ENCODE measurements at places on chromosomes 12 and 14.

DNA sequence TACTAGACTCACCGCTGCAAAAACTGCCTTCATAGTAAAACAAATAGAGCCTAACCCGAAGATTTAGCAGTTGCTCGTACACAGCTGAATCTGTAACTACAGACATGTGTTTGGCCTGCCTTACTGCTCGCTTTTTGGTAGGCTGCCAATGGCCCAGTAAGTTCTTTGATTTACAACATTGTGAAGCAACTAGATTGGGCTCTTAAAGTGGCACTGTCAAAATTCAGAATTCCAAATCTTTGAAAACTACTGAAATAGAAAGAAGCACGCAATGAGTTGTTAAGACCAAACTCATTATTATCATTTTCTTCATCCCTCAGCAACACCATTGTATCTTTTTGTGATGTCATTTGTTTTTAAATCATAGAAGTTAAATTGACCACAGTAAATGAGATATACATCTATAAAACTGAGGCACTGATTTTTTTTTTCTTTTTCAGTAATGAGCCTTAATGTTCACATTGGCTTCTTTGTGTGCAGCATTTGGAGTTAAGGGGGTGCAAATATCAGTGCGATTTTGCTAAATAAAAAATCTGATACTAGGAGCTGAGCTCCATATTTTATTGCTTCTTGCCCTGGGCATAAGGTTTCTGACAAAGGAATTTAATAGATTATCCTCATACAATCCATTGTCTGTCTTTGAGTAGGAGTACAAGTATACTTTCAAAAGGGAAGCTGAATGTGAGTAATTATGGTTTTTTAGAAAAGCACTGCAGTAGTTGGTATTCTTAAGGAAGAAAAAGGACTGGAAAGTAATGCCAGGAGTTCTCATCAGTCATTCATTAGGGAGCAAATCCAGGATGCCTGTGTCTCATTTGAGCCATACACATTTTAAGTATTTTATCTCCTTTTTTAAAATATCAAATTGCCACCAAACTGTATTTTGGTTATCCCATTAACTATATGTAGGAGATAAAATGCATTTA lies 138.5 kb downstream of the KICS2 start:
- DNase-seq, result peak; percentile 92

DNA sequence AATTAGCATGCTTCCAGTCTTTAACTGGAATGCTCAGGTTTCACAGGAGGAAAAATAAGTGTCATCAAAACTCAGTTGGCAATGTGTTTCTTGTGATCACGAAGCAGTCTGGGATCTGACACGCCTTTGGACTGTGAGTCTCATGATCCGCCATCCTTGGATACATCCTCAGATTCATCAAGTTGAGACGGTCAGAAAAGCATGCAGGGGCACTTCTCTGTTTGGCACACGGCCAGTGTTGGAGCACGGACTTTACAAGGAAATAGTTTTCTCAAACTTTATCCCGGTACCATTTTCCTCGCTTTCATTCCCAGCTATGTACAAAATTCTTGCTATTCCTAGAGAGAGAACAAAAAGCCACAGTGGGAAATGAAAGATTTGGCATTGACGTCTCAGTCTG lies 88.4 kb upstream of the PARP11 start:
- DNase-seq, result no peak

DNA sequence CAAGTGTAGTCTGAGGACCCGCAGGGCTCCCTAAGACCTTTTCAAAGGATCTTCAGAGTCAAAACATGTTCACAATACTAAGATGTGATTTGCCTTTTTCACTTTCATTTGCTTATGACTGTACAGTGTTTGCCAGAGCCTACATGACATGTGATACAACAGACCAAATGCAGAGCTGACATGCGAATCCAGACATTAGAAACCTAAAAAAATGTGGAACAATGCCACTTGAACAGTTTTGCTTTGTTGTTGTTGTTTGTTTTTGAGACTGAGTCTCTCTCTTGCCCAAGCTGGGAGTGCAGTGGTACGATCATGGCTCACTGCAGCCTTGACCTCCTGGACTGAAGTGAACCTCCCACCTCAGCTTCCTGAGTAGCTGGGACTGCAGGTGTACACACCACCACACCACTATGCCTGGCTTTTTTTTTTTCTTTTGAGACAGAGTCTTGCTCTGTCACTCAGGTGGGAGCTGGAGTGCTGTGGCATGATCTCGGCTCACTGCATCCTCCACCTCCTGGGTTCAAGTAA lies 5.3 kb upstream of the RAB35 start:
- DNase-seq, result no peak

DNA sequence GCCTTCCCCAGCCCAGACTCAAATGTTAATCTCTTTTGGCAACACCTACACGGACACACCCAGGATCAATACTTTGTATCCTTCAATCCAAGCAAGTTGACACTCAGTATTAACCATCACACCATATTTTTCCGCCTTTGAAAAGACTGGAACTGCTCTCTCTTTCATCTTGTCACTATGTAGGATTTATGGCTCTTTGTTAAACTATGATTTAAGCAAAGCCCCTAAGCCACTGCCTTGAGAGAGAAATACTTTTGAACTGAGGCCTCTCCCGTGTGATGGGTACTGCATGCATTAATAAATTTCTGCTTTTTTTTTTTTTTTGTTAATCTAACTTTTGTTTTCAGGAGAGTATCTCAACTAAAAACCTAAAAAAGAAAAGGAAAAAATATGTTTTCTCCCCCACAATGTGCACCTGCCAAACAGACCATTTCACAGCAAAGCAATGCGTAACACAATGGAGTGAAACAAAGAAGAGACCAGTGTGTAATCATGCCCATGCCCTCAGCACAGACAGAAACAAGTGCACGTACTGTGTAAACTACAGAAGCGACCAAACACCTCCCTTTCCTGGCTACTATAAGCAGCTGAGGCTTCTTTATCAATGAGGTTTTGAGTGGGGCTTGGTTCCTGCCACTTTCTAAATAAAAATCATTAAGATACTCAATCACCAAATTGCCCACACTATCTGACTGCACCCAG lies 28.3 kb upstream of the ETFBKMT start:
- no peak for DNase-seq

- peak; percentile 4 for DNase-seq
These were observed 126.3 kb downstream of the ERC1 start for GRCh38 chr12:1117371-1117770.

GRCh38 chr12:82973592-82973991 lies 286.9 kb downstream of the TMTC2 start:
- no peak for DNase-seq

- DNase-seq, result peak; percentile 38
These were observed 49.9 kb downstream of the TSPAN8 start for GRCh38 chr12:71107936-71108335.

DNA sequence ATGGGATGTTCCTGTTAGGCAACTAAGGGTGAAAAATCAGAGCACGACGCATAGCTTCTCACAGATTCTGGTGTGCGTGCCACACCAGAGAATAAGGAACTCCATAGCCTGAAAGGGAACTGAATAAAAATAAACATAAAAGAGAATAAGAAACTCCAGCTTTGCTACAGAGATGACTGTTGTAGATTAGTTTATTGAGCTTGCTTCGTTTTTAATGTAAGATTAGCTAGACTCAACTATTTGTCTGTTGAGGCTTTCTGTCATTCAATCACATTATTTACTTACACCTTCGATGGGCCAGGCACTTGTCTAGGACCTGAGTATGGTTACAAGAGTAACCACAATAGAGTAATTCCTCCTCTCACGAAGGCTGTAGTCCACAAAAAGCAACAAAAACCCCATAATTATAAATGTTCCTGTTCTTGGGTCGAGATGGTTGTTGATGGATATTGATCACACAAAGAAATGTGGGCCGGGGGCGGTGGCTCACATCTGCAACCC lies 807 bp upstream of the ZCCHC8 start:
- no peak for DNase-seq

- DNase-seq, result no peak
These were observed 21.2 kb downstream of the ZFP36L1 start for GRCh38 chr14:68771631-68772030.

- no peak for DNase-seq
These were observed 50.3 kb downstream of the AKAP6 start for GRCh38 chr14:32379447-32379846.

DNA sequence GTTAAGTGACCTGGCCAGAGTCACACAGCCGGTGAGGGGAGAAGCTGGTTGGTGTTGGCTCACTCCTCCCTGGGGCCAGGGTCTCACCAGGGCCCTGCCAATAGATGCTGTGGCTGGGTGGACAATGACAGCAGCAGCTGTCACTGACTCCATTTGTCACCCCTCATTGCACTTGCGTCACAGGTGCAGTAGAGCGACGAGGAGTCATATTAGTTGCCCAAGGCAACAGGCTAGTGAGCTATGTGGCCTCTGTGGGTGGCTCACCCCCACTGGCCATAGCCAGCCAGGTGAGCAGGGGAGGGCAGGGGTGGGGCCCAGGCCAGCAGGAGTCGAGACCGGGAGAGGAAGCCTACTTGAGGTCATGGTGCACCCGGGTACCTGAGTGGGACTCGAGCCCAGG lies 9.7 kb downstream of the SLC25A47 start:
- no peak for DNase-seq

DNA sequence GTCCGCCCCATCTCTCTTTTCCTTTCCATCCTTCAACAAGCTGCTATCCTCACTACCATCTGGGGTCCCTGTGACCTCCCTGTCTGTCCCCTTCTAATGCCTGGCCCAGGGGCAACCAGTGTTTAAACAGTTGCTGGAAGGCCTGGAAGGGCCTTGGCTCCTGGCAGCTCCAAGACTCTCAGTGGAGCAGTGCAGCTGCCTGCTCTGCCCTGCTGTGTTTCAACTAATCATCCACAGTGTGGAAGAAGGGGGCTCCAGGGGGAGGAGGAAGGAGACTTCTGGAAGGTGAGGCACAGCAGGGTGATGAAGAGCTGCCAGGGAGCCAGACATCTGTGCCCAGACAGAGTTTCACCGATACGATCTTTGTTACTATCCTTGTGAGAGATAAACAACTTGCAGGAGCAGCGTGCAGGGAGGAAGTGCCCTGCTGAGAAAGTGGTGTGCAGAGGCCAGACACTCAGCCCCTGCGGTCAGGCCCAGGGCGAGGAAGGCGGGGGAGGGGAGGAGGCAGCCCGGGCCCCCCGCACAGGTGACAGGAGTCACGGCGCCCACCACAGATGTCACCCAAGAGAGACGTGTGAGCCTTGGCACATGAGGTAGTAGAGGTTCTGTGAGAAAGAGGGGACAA lies 1061.8 kb downstream of the BCL11B start:
- DNase-seq, result no peak

DNA sequence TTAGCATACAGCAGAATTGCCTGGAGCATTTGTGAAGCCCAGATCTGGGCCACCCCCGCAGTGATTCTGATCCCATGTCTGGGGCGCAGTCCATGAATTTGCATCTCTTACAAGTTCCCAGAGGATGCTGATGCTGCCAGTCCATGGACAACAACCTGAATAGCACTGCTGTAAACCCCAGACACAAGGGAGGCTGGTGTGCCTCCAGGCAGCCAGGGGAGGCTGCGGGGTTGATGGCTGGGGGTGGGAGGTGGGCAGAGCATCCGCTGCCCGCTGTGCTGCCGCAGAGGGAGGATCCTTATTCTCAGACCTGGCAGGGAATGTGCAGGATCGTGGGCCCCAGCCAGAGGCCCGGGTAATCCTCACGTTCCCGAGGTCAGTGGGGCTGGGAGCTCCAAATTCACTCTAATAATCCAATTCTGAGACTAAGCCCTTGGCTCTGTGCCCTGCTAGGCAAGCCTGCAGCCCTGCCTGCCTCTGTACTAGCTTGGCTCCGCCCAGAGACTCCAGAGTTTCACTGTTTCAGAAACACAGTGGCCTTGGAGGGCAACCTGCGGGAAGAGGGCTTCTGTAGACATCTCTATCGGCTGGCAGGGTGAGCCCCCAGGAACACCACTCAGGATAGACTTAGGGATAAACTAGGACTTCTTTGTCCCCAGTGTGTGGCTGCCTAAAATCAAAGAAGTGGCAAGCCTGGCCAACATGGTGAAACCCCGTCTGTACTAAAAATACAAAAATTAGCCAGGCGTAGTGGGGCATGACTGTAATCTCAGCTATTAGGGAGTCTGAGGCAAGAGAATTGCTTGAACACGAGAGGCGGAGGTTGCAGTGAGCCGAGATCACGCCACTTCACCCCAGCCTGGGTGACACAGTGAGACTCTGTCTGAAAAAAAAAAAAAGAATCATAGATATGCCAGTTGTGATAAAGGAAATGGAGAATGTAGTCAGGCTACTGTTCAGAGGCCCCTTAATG lies 17.8 kb upstream of the MLEC start:
- peak; percentile 29 for DNase-seq

DNA sequence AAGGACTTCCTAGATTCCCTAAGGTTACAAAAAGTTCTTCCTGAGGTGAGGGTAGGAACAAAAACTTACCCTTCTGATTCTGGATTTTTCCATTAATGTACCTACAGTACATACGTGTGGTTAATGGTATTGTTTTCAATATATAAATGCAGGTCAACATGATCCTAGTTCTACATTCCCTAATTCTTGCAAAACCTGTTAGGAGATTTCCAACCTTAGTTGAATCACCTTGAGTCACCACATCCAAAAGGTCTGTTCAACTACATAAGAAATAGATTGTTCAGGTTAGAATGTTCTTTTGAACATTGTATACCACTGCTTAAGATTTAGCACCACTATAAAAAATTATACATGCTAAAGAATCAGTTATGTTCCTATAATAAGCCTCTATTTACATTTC lies 118.9 kb downstream of the GARIN6 start:
- DNase-seq, result no peak

- DNase-seq, result no peak
These were observed 206.4 kb downstream of the ERC1 start for GRCh38 chr12:1197264-1198018.

GRCh38 chr14:74732387-74732786 lies 19.4 kb downstream of the FCF1 start:
- DNase-seq, result no peak

DNA sequence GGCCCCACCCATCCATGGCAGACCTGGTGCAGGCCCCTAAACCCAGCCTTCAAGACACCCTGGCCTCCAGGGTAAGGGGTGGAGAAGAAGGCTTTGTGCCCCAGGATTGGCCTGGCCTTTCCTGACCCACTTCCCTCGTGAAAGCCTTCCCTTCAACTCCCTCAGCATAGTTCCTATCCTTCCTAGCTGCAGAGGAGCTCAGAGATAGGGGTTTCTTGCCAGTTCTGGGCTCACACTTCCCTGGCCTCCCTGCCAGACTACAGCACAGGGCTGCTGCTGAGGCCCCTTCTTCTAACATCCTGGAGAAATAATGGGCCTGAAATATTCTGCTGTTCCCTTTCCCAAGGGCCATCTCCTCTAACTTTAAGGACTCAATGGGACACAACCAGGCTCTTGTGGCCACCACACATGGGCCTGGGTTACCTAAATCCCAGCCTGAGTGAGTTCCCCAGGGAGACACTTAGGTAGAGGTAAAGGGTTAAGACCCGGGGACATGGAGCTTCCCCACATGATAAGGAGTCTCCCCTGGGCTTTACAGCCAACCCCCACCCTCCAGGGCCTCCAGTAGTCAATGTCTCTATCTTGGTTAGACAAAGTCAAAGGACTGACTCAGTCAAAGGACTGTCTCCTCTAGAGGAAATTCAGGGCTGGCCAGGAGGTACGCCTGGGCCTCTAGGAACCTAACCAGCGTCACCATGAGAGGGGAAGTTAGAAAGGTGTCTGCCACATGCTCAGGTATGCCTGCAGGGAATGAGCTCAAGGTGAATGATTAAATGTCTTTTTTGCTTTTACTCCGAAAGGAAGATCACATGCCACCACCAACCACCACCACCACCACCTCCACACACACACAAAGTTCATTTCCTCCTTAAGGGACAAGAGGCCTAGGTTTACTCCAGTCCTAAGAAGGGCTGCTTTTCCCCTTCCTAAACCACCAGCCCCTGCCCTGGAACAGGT lies 7.1 kb downstream of the ZFP36L1 start:
- no peak for DNase-seq
